ENCODE measurements at places on chromosomes 6 and 20. TPM values are rescaled to one million over a fixed set of nuclear protein-coding genes. Genes with fewer than 3 reads are reported as not detected.

FOXQ1 gene
- not detected for total RNA-seq

CEP162 gene
- total RNA-seq: 10.6 TPM

DCDC2 gene
- total RNA-seq: 0.15 TPM

GPX5 gene
- not detected for total RNA-seq

TMEM74B gene
- total RNA-seq: 2.8 TPM

RAB44 gene
- total RNA-seq: not detected

PSORS1C2 gene
- total RNA-seq: not detected

JPH2 gene
- total RNA-seq: 1.5 TPM

BTN1A1 gene
- 0.28 TPM for total RNA-seq

NFKBIE gene
- 10.8 TPM for total RNA-seq
